ENCODE measurements at places on chromosomes 1 and 21. TPM values are rescaled to one million over a fixed set of nuclear protein-coding genes. Genes with fewer than 3 reads are reported as not detected.

The ACTN2 gene
- total RNA-seq, result not detected

The SLC25A34 gene
- total RNA-seq, result not detected

The C1QA gene
- total RNA-seq, result not detected

The RCSD1 gene
- not detected for total RNA-seq

The CLIC6 gene
- total RNA-seq, result not detected

The TBX19 gene
- 1.1 TPM for total RNA-seq

The TP73 gene
- 8.3 TPM for total RNA-seq

The HSD3B1 gene
- not detected for total RNA-seq

The CDKN2C gene
- 107 TPM for total RNA-seq

Measured in MG63 (cell line).